Liver (tissue), 10 donors: ENCODE measurements at places on chromosomes 12 and 14. TPM values are rescaled to one million over a fixed set of nuclear protein-coding genes. Genes with fewer than 3 reads are reported as not detected.

OTUB2 gene
- total RNA-seq, result 0.92 TPM

DYNC1H1 gene
- total RNA-seq, result 201 TPM

KRT3 gene
- not detected for total RNA-seq

PRH2 gene
- total RNA-seq, result 0.23 TPM

GLI1 gene
- total RNA-seq, result 0.09 TPM

IFI27 gene
- total RNA-seq, result 25.8 TPM

GPR162 gene
- total RNA-seq, result 0.59 TPM

ARHGAP9 gene
- 7.7 TPM for total RNA-seq

DNA sequence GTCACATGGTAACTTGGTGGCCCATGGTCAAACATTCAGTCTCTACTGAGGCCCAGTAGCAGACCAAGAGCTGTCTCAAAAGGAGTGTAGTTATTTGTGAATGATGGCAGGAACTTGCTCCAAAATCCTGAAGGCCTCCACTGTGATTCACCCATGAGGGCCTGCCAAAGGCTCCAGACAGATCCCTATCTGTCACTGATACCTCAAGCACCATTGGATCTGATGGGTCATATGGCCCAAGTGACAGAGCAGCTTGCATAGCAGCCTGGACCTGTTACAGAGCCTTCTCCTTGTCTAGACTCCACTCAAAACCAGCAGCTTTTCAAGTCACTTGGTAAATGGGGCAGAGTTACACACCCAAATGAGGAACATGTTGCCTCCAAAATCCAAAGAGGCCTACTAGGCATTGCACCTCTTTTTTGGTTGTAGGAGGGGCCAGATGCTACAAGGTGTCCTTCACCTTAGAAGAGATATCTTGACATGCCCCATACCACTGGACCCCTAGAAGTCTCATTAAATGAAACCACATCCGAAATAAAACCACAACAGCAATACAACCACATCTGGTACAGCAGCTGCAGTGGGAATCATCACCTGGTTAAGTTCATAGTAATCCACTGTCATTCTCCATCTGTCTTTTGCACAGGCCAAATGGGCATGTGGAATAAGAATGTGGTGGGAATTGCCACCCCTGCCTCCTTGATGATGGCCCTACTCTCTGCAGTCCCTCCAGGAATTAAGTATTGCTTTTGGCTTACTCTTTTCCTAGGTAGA lies 150.4 kb upstream of the MAX start:
- no peak for DNase-seq

DNA sequence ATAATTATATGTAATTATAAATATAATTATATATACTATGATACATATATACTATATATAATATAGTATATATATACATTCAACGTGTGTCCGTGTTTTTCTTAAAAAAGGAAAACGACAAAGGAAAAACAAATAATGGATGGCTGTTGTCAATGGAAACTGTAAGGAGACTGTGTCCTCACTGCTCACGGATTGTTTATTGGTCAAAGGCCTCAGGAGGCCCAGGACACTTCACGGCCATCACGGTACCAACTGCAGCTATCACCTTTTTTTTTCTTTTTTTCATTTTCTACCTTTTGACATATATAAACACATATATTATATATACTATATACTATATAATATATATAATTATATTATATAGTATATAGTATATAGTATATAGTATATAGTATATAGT lies 113.4 kb downstream of the SPTSSA start:
- no peak for DNase-seq

DNA sequence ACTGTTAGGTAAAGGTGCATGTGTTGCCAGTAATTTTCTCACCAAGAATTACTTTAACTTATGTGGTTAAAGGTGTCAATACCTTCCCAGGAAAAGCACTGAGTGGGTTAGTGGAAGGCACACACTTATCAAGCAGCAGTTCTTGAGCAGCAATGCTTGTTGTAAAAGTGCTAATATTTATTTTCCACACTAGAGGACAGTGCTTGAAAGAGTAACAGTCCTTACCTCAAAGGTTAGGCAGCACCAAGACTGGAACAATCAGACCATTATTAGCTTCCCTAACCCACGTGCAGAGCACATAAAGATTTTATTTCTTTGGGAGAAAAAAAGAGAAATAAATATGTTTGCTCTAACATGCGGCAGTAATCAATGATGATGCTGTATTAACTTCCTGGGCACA lies 48.8 kb upstream of the KRR1 start:
- no peak for DNase-seq

DNA sequence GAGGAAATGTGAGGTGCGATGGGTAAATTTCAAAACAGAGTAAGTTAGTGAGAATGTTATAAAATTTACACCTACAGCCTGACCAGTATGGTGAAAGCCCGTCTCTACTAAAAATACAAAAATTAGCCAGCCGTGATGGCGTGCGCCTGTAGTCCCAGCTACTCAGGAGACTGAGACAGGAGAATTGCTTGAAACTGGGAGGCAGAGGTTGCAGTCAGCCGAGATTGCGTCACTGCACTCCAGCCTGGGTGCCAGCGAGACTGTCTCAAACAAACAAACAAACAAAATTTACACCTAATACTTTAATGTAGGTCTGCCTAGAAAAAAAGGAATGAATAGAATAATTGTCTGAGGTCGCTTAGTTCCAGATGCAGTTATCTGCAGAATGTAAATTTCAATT lies 37.6 kb downstream of the SLC2A14 start:
- no peak for DNase-seq

DNA sequence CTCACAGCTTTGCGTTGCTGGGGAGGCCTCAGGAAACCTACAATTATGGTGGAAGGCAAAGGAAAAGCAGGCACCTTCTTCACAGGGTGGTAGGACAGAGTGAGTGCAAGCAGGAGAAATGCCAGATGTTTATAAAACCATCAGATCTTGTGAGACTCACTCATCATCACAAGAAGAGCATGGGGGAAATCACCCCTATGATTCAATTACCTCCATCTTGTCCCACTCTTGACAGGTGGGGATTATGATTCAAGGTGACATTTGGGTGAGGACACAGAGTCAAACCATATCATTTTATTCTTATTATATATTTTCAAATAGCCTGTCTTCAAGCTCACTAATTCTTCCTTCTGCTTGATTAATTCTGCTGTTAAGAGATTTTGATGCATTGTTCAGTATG lies 665.3 kb downstream of the TRHDE start:
- DNase-seq, result no peak

DNA sequence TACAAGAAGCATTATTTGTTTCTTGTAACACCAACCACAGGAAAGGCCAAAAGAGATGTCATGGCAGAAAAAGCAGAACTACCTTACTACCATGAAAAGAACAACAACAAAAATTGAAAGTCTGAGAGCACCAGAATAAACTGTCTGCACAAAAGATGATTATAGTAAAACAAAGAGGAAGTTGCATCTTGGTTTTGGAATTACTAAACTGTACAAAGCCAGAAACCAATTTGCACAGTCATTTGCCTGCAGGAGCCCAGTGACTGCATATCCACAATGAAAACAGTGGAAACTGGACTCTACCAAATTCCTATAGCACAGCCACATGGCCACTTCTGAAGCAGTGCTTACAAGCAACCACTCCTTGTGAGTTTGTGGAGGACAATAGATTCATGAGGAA lies 276.2 kb downstream of the SSPN start:
- DNase-seq, result no peak

DNA sequence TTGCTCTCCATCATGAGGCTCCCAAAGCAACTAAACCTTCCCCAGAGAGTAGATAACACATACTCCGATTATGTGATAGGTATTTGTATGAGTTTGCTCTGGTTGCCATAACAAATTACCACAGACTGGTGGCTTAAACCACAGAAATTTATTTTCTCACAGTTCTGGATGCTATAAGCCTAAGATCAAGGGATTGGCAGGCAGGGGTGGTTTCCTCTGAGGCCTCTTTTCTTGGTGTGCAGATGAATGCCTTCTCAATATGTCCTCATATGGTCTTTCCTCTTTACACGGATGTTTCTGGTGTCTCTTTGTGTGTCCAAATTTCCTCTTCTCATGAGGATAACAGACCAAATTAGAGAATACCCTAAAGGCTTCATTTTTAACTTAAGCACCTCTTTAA lies 285.8 kb upstream of the GRIP1 start:
- DNase-seq, result no peak

GRCh38 chr12:52231305-52232202 lies 1.5 kb upstream of the KRT7 start:
- no peak for DNase-seq

DNA sequence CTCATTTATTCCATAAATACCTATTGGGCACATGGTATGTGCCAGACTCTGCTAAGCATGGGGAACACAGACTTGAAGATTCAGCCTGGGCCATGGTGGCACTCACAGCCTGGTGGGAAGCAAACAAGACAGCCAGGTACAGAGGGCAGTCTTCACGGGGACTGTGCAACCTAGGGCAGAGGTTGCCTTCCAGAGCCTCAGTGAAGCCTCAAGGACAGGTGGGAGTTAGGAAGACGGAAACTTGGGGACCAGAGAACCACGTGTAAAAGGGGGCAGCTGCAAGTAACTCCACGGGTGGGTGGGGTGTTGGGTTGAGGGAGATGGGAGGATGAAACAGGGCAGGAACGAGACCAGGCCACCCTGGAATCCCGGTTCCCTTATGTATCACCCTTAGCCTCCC lies 980 bp upstream of the LTBR start:
- no peak for DNase-seq

GRCh38 chr14:23572836-23573235 lies 5.2 kb upstream of the AP1G2 start:
- no peak for DNase-seq

- DNase-seq, result peak; percentile 78
These were observed 3.8 kb upstream of the SMARCC2 start for GRCh38 chr12:56193025-56193578.

- no peak for DNase-seq
These were observed 80.1 kb downstream of the SSPN start for GRCh38 chr12:26275313-26276131.

- DNase-seq, result no peak
These were observed 27.1 kb upstream of the TCL1A start for GRCh38 chr14:95741038-95741490.

DNA sequence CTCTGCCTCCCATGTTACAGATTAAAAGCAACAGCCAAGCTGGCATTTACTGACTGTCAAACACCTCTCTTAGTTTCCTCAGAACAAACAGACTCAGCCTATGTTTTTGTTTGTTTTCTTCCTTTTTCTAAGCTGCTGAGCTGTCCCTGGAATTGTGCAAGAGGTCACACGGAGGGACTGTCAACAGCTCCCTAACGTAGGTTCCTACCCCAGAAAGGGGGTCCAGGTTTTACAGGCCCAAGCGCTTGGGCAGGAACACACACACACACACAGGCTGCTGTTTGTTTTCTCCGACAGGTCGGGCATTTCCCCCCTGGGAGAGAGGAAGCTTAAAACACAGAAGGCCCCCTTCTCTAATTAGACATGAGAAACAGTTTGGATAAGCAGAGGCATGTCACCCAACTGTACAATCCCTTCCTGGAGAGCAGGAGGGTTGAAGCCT lies 739.6 kb upstream of the TBX3 start:
- DNase-seq, result peak; percentile 39

DNA sequence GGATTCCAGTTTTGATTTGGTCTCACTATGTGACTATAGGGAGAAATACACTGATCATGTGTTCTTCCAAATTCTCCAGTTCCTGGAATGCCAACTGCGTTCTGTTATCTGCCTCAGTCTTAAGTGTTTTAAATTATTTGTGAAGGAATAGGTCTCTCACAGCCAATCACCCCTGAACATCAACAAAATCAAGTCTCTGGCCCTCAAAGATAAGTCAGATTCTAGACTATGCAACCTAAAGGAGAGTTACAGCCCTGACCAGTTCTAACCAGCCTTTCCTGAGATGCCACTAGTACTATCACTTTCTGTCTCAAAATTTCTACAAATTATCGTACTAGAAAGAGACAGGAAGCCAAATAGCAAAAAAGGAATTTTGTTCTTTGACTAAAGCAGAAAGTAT lies 22.3 kb downstream of the ZFC3H1 start:
- DNase-seq, result no peak

- DNase-seq, result no peak
These were observed 46.7 kb upstream of the PTPRR start for GRCh38 chr12:70966996-70967790.

GRCh38 chr12:123506843-123507236 lies 26.7 kb downstream of the RILPL1 start:
- DNase-seq, result no peak

- no peak for DNase-seq
These were observed 7.2 kb downstream of the LGALS3 start for GRCh38 chr14:55136241-55136640.

GRCh38 chr14:33642691-33643244 lies 308.1 kb downstream of the EGLN3 start:
- no peak for DNase-seq

DNA sequence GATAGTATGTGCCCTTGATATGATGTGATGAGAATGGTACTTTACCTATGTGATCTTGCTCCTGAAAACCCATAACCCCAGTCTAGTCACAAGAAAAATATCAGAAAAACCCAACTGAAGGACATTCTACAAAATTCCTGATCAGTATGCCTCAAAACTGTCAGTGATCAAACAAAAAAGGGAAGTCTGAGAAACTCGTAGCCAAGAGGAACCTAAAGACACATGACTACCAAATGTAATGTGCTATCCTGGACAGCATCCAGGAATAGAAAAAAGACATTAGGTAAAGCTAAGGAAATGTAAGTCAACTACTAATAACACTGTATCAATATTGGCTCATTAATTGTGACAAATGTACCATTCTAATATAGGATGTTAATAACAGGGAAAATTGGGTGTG lies 4.1 kb upstream of the WIF1 start:
- no peak for DNase-seq
